Activated CD8-positive, alpha-beta memory T cell treated with anti-CD3 and anti-CD28 coated beads for 24 hours (primary cell): ENCODE measurements at places on chromosomes 5 and 9.

- DNase-seq, result no peak
These were observed 465.4 kb downstream of the RASEF start for GRCh38 chr9:82597241-82598203.

GRCh38 chr9:93254806-93255493 lies 71.0 kb downstream of the WNK2 start:
- no peak for DNase-seq

DNA sequence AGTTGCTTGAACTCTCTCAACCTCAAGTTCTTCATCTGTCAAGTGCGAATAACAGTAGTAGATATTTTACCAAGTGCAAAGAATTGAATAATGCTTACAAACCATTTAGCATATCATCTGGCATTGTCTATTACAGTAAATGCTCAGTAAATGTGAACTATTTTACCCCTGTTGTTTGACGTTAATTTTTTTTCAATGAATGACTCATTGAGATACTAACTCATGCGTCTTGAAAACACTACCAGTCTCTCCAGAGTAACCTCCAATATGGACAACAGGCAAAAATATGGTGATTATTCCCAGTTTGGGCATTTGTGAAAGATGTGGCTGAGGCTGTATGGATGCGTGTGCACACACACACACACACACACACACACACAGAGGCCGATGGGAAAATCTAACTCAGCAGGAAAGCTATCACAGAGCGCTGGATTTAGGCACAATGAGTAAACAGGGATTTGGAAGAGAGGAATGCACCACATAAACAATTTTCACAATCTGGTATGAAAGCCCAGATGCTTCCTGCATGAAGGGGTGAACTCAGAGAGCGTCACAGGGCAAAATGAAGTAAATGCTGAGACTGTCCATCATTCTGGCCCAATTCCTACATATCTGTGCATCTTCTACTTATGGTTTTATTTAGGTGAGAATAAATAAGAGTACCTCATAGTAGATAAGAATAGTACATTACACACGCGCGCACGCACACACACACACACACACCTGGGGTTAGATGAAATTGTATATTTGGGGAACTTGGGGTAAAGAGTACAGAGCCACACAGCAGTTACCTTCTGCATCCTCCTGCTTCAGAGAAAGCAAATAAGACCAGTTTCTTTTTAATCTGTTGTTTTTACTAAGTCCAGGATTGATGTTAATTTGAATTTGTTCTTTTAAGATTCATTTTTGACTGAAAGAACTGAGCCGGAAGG lies 128.7 kb downstream of the PALM2AKAP2 start:
- no peak for DNase-seq

- no peak for DNase-seq
These were observed 40.3 kb upstream of the LRRC70 start for GRCh38 chr5:62538017-62538942.

- no peak for DNase-seq
These were observed 313.7 kb downstream of the PDE4D start for GRCh38 chr5:59579824-59580167.

GRCh38 chr9:69081261-69081660 lies 45.7 kb downstream of the FXN start:
- no peak for DNase-seq

DNA sequence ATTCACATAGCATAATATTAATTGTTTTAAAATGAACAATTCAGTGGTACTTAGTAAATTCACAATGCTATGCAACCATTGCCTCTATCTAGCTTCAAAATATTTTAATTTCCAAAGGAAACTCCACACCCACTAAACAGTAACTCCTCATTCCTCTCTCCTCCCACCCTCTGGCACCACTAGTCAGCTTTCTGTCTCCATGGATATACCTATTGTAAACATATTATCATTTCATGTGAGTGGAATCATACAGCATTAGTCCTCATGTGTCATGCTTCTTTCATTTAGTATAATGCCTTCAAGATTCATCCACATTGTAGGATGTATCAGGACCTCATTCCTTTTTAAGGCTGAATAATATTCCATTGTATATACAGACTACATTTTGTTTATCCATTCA lies 48.6 kb downstream of the PHF2 start:
- DNase-seq, result no peak

- DNase-seq, result no peak
These were observed 87.6 kb downstream of the MAP1B start for GRCh38 chr5:72194846-72195245.

GRCh38 chr5:113778147-113778546 lies 264.7 kb downstream of the YTHDC2 start:
- no peak for DNase-seq

DNA sequence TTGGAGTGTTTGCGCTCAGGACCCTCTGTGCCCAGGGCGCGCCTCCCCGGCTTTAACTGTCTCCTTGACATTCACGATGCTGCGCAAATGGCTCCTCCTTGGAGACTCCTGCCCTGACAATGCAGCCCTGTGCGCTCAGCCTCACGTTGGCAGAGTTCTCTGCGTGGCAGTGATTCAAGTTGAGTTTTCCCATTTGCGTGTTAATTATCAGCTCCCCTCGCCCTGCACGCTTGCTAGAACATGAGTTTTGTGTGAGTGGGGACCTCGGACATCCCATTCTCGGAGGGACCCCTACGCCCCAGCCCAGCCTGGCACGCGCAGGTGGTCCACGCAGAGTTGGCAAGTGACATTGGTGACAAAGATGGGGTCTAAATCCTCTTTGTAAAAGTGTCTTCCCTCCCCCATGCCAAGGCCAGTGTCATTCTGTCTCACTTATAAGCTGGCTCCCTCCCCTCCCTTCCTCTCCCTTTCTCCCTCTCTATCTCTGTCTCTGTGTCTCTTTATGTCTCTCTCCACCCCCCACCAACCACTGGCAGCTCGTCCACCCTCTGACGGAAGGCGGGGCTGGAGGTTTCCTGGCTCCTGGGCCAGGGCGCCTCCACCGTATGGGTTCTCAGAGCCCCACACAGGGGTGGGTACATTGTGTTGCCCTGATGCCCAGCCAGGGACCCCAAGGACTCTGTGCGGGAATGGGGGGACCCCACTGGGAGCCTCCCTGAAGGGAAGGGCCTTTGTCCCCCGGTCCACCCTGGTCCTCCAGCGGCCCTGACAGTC lies 169.3 kb downstream of the OLFM1 start:
- DNase-seq, result no peak

GRCh38 chr5:62298118-62298517 lies 7.9 kb upstream of the KIF2A start:
- DNase-seq, result no peak

DNA sequence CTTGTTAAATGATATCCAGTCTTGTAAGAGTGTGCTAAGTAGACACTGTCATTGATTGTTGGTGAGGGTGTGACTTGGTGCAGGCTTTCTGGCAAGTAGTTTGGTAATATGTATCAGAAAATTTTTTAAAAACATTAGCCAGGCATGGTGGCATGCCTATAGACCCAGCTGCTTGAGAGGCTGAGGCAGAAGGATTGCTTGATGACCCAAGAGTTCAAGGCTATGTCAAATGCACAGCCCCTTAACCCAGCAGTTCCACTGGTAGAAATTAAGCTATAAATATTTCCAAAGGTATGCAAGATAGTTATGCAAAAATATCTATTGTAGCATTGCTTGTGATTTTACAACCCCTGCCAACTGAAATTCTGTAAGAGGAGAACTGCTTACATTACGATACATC lies 24.2 kb downstream of the ZBTB43 start:
- DNase-seq, result no peak

GRCh38 chr5:157475432-157475831 lies 15.4 kb downstream of the NIPAL4 start:
- DNase-seq, result no peak

GRCh38 chr5:131986161-131986912 lies 25.1 kb downstream of the ACSL6 start:
- no peak for DNase-seq

- no peak for DNase-seq
These were observed 60.0 kb upstream of the CDH6 start for GRCh38 chr5:31133488-31133887.

GRCh38 chr9:38259056-38259455 lies 133.4 kb upstream of the ALDH1B1 start:
- peak; percentile 32 for DNase-seq

GRCh38 chr9:30482499-30482898 lies 1901.9 kb upstream of the ACO1 start:
- DNase-seq, result no peak
